ENCODE measurements at places on chromosomes 7 and 10.
A peak's percentile ranks its signal among the peaks of the same experiment; 100 is the strongest.

DNA sequence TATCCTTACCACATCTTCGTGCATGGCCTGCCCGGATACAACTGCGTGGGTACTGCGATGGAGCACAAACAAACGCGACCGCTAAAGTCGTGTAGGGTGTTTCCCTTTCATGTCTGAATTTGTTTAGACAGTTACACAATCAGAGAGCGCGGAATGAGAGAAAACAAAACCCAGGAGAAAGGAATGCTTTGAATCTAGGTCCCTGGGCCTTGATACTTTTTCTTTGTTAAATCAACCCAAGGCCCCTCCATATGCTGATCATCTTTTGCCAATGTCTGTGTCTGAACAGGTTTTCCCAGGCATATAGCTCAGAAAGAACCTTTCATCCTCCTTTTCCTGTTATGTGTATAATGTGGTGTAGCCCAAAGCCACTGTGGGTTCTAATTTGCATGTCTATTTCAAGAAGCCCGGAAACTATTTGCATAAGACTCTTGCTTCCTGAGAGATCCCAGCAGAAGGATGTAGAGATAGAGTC, 145.8 kb downstream of the FRMD4A start:
- peak; percentile 53 for DNase-seq

- DNase-seq, result no peak
Observed at GRCh38 chr10:34567659-34568253, 247.3 kb downstream of the PARD3 start.

GRCh38 chr7:30760514-30761213, 8.7 kb downstream of the INMT start:
- DNase-seq, result no peak

DNA sequence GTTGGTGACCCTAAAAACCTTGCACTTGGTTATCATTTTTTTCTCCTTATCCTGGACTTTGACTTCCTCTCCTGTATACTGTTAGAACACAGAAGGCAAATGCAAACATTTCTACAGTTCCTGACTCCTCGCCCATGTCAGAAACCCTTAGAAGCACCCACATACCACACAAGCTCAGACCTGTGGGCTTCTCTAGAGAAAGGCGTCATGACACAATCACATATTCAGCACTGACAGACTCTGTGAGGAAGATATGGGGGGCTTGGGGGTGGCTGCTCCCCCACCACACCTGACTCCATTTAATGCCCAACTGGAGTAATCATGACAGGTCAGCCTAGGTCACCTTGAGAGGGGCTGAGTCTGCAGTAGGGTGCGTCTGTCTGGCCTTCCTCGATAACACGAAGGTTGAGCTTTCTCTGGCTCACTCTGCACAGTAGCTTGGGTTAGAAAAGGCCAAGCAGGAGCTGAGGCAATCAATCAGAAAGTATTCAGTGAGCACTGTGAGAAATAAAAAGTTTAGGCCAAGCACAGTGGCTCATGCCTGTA, 50.9 kb downstream of the CCDC3 start:
- DNase-seq, result no peak

- peak; percentile 60 for DNase-seq
Observed at GRCh38 chr10:14608381-14609001, 166.2 kb downstream of the FAM107B start.

- no peak for DNase-seq
Observed at GRCh38 chr7:47458486-47458885, 123.4 kb downstream of the TNS3 start.

- DNase-seq, result no peak
Observed at GRCh38 chr10:119947300-119947699, 54.8 kb downstream of the SEC23IP start.

DNA sequence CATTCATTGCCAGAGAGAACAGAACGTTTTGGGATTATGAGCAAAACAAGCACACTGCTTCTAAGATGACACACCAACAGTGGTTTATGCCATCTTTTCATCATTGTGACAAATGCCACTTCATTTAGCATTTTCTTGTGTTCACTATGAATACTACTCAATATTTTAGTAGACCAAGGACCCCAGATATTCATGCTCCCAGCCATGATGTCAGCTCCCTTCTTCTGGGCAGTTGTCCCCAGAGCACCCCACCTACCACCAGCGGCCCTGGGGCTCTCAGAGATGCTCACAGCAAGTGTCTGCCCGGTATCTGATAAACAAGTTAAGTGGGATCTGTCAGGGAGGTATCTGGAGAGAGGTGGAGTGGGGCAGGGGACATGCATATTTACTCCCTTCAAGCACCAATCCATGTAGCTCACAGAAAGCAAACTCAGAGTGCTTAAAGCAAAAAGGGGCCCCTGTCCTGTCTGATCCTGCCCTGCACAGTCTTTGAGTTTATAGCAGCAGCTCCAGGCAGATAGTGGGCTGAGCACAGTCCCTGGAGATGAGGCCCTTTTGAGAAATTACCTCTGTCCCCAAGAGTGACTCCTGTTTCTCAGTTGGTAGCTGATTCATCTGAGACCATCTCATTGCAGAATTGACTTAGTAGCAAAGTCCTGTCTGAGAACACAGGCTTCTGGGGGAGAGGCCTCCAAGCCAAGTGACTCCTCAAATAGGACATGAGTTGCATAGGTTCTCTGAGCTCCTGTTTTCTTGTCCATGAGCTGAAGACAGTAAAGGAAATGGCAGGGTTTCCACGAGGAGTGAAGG, 281.8 kb upstream of the KLF6 start:
- no peak for DNase-seq

DNA sequence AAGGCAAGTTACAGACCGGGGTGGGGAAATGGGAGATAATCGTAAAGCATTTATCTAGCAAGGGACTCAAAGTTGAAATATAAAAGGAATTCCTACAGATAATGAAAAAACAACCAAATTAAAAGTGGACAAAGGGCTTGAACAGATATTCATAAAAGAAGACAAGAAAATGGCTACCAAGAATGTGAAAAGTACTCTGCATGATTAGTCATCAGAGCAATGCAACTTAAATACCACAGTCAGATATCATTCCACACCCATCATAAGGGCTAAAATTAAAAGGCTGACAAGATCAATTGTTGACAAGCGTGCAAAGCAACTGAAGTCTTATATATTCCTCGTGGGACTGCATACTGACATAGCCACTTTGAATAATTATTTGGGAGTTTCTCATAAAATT, 124.6 kb upstream of the RSU1 start:
- DNase-seq, result no peak

DNA sequence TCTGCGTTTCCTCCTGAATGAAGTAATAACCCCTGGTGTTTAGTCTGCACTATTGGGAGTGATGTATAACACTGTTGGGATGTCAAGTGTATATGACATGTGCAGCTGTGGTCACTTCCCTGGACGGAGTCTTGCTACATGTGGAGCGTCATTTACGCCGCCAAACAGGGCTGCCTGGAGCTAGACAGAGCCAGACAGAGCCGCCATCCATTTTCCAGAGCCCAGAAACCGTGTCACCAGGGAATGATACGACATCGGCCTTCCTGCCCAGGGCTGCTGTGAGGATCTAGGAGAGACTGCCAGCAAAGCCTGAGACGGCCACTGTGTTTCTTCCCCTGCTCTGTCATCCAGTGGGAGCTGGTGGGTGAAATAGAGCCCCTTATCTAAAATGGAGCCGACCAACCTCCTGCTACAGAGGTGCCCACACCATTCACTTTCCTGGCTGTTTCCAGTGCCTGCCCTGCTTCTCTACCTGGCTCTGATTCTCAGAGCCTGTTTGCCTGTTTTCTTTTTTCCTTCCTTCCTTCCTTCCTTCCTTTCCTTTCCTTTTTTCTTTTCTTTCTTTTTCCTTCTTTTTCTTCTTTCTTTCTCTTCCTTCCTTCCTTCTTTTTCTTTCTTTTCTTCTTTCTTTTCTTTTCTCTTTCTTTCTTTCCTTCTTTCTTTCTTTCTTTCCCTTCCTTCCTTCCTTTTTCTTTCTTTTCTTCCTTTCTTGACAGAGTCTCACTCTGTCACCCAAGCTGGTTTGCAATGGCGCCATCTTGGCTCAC, 13.3 kb upstream of the FGFR2 start:
- DNase-seq, result no peak

GRCh38 chr10:98509745-98510144, 63.0 kb upstream of the HPS1 start:
- DNase-seq, result no peak

DNA sequence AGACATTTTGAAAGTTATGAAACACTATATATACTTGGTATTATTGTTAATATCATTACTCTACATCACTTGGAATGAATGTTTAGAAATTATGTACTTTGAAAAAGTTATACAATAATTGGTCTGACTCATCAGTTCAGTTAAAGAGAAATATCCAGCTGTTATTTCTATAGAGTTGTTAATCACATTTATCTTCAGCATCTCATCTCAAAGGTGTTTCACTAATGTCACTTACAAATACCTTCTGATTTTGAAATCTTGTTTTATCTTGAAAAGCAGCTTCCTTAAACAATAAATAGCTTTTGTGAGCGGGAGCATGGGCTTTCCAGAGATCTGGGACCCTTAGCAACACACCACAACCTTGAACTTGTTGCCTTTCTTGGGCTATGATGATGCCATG, 205.2 kb downstream of the PCLO start:
- no peak for DNase-seq

- no peak for DNase-seq
Observed at GRCh38 chr10:100966887-100967286, 2.4 kb upstream of the SEMA4G start.

GRCh38 chr10:89327803-89328441, at the start of gene IFIT3:
TSS of gene IFIT3 (plus strand) at chr10:89327997. CDS start at chr10:89328074, 77 bp downstream.
- DNase-seq, result no peak

GRCh38 chr7:134561-135256, 57.7 kb upstream of the FAM20C start:
- DNase-seq, result no peak

DNA sequence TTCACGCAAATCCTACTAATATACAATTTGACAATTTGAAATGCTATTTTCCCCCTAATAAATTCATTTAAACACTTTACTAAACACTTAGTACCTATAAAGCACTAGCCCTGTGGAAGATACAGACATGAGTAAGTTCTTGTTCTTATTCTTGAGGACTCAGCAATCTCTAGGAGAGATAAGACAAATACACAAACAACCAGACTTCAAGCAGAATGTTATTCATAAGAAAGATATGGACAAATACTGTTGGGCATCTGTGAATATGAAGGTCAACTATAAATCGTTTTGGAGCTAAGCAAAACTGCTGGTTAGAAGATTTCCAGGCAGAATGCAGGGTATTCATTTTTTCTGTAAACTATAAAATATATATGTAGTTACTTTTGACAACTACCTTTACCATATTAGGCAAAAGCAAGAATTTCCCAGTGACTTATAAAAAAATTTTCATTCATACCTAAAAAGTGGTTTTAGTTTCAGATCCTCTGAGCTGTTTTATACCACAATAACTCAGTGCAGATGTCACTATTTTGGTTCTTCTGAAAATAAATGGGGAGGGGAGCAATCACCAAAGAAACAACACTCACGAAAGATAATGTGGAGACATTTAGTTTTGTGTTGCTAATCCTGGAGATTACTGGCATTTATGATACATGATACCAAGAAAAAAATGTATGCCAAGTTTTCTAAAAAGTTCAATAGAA, 3.8 kb downstream of the VPS41 start:
- no peak for DNase-seq

DNA sequence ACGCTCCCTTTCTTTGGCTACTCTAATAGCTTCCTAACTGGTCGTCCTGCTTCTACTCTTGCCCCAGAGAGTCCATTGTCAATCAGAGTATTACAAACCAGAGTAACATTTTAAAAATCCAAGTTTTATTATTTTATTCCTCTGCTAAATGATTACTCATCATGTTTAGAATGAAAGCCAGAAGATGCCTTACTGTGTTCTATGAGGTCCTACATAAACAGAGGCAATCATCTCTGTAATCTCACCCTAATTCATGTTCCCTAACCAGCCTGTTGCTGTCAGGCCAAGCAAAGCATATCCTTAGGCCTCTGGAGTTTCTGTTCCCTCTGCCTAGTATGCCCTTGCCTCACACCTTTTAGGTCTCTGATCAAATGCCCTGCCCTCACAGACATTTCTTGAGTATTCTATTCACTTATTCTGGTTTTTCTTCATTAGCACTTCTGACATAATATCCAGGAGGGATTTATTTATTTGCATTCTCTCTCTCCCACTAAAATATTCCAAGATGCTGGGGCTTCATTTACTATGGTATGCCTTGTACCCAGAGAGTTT, 497.5 kb downstream of the PHTF2 start:
- DNase-seq, result no peak

GRCh38 chr7:38728145-38728544, 97.0 kb upstream of the AMPH start:
- no peak for DNase-seq

DNA sequence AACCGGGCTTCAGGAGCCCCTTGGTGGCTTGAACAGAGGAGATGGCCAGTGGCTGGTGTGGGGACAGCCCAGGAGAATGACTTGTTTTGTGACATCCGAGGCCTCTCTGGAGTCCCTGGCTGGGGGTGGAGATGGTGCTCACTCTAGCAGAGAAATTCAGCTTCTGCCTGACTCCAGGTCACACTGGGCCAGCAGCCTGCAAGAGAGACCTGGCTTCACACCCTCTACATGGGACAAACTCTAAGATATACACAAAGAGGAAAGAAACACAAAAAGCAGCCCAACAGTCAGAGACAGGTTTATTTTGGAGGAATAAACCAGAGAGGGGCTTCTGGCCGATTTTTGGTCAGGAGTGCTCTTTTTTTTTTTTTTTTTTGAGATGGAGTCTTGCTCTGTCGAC, 132.8 kb downstream of the ELFN1 start:
- DNase-seq, result no peak

- DNase-seq, result no peak
Observed at GRCh38 chr10:5606864-5607263, 59.5 kb downstream of the ASB13 start.

- DNase-seq, result no peak
Observed at GRCh38 chr7:30323006-30323355, 38.6 kb downstream of the ZNRF2 start.

DNA sequence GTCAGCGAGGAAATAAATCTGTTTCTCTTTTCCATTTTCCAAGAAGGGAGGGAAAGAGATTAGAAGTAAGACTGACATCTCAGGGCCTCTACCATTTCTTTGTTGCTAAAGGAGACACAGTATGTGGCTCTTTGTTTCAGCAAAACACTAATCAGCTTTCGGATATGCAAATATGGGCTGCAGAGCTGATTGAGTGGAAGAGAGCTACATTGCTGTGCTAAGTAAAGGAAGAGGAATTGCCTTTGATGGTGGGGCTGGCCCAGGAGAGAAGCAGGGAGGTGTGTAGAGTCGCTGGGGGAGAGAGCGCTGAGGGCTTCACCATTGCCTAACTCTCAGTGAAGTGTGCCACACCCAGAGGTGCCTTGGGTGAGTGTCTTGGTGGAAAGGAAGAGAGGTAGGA, 284.8 kb downstream of the SDK1 start:
- no peak for DNase-seq

GRCh38 chr10:110774069-110775019, 97.4 kb upstream of the PDCD4 start:
- no peak for DNase-seq
